Activated CD8-positive, alpha-beta memory T cell treated with anti-CD3 and anti-CD28 coated beads, Interleukin-2, amount 10 ng/mL, durations not matched to agents 7 days and 5 days (primary cell): ENCODE measurements at places on chromosomes 5 and 9. TPM values are rescaled to one million over a fixed set of nuclear protein-coding genes. Genes with fewer than 3 reads are reported as not detected.

The CTSL gene
- 0.96 TPM for total RNA-seq

The WWC1 gene
- 0.30 TPM for total RNA-seq

GRCh38 chr9:90950600-90950999 lies 149.0 kb downstream of the SYK start:
- DNase-seq: no peak

- no peak for DNase-seq
Measured at GRCh38 chr5:83048277-83048676, 28.9 kb downstream of the TMEM167A start.

- DNase-seq: no peak
Measured at GRCh38 chr5:108634010-108634616, 113.6 kb upstream of the FER start.

GRCh38 chr9:86485359-86485758 lies 131.1 kb upstream of the TUT7 start:
- DNase-seq: peak; percentile 72

GRCh38 chr5:125311743-125312142 lies 565.3 kb upstream of the ZNF608 start:
- DNase-seq: no peak

DNA sequence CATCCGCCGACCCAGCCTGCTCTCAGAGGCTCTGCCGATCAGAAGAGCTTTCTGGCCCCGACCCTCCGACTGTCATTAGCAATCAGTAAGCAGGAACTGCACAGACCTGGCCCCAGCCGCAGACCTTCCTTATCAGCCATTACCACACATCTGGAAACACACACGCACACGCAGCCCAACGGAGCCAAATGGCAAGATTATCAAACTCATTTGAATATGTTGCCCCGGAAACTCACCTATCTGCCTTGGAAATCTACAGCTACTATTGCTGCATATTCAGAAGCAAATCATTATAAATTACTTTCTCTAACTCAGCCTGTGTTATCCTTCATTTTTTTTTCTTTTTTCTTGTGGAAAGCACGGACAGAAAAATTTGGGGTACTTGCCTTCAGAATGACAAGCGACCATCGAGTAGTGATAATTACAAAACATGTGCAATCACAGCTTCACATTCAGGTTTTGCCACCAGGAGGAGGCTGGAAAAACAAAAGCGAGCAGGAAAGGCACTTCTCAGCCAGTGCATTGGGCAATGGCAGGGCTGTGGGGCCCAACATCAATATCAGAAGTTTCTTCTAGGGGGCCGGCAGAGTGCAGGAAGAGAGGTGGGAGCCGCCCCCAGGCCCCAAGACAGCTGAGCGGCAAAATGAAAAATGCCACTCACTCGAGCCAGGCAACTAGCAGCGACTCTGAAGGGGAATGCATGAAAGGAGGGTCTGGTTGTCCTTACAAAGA lies 122.3 kb downstream of the VAV2 start:
- DNase-seq: no peak

GRCh38 chr5:129245489-129245888 lies 150.9 kb downstream of the ISOC1 start:
- no peak for DNase-seq

DNA sequence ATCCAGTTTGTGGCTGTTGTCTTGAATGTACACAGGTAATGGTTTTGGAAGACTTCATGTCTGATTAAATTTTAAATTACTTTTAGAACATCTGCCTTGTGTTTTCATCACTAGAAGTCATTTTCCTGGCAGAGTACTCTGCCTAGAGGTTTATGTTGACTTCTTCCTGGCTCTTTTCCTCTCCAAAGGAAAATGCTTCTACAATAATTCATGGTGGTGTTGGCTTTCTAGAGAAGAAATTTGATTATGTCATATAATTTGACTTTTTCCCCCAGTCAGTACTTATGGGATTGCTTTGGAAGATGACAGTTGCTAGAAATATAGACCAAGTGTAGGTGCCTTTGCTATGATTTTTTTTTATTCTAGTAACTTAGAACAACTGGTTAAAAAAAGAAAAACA lies 46.8 kb downstream of the F2RL2 start:
- no peak for DNase-seq

GRCh38 chr5:74017786-74018211 lies 391.8 kb downstream of the ARHGEF28 start:
- no peak for DNase-seq

DNA sequence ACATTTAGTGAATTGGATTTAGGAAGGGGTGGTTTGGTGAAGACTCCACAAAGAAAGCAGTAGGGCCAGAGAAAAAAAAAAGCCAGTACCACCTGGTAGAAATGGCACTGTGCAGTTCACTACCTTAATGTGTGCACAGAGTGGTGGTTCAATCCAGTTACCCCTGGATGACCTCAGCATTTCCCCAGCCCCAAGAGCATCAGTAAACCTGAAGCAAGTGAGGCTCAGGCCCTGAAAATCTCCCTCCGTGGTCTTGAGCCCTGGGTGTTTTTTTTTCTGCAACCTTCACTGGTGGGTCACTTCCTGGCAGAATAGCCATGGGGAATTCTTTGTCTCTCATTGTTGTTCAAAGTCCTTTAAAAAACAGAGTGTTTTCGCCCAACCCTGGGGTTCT lies 202.9 kb downstream of the GADD45G start:
- peak; percentile 15 for DNase-seq

- DNase-seq: no peak
Measured at GRCh38 chr5:81606150-81606549, 144.7 kb downstream of the SSBP2 start.

DNA sequence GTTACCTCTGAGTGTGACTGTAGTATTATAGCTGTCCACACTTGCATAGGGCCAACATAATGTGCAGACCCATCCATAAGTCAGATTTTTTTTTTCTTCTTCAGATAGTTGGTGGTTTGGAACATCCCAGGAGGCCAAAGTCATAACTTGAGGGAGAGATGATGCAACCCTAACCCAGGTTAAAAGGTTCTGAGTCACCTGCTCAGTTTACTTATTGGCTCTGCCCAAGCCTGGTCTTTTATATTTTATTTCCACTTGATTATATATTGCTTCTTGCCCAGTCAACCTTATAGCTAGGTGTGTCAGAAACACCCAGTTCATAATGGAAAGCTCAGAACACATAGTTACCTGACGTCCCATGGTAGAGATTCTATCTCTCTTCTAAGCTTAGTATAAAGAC lies 113.1 kb upstream of the PCSK1 start:
- no peak for DNase-seq
